Natural killer cell (primary cell): ENCODE measurements at places on chromosomes 3 and 15.
A peak's percentile ranks its signal among the peaks of the same experiment; 100 is the strongest.

DNA sequence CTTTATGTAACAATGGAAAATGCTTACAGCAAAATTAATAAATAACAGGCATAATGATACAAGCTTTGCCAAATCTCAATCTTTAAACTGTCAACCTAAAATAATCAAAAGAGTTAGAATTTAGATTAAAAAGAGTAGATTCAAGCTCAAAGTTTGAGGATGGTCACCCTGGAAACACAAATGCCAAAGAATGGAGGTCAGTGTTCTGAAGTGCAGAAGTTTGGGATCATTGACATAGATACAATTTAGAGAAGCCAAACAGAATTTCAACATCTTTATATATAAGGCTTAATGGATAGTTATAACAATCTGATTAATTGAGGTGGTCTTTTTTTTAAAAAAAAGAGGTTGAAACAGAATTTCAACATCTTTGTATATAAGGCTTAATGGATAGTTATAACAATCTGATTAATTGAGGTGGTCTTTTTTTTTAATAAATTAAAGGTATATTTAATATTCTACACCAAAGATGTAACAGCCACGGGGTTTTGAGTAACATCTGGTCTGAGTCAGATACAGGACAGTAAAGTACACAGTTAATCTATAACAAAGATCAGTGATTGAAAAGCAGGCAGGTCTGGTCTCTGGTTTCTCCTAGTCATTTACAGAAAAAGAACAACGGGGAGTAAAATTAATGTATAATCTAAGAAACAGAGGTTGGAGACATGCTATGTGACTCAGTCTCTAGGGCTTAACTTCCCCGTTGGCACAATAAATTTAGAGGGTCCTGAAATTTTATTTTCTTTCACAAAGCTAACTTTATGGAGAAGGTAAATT, 490.7 kb downstream of the GBE1 start:
- H3K27me3 ChIP-seq: no peaks in the 10 kb centered on the region
- no peaks in the 10 kb centered on the region for H3K4me1 ChIP-seq

DNA sequence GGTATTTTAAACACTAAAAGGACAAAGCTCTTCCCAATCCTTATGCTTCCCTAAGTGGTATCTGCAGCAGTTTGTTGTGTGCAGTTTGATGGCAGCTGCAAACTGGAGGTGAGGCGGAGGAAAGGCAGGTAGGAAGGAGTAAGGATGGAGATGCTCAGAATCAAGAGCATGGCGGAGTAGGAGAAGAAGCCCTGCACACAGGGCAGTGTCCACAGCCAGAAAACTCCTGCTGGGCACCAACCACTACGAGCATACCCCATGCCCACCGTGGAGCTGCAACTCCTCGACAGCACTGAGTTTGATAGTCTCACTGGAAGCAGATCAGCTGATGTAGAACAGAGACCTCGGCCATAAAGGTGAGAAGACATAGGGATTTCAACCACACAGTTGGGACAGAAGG, 30.3 kb upstream of the ESYT3 start:
- no peak for DNase-seq
- H3K27me3 ChIP-seq: no peaks in the 10 kb centered on the region
- H3K4me1 ChIP-seq: no peaks in the 10 kb centered on the region
- H3K27ac ChIP-seq: no peak overlapping the region
- H3K4me3 ChIP-seq: no peak overlapping the region
- no peaks in the 10 kb centered on the region for H3K36me3 ChIP-seq

- H3K36me3 ChIP-seq: no peaks in the 10 kb centered on the region
- H3K4me1 ChIP-seq: peaks cover 3% of the 10 kb centered on the region
- H3K4me3 ChIP-seq: no peak overlapping the region
- H3K27ac ChIP-seq: no peak overlapping the region
Observed at GRCh38 chr3:100590840-100591147, 18.6 kb upstream of the ADGRG7 start.

DNA sequence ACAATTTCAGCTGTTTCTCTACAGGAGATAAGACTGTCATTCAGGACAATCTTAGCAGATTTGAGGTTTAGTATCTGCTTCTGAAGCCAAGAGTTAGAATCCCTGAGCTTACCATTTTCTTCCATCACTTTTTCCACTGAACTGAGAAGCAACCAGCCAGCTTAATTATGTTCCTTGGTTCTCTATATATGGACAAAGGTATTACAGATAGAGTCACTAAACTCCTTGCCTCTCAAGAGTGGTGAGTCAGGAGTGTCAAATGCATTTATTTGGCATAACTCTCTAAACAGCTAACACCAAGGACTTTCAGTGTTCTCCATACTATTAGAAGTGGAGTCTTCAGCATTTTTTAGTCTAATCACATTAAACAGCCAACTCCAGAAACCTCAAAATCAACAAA, 239.3 kb downstream of the ALCAM start:
- no peaks in the 10 kb centered on the region for H3K27me3 ChIP-seq
- no peak overlapping the region for H3K27ac ChIP-seq
- H3K4me1 ChIP-seq: no peaks in the 10 kb centered on the region
- H3K4me3 ChIP-seq: no peak overlapping the region
- DNase-seq: no peak

GRCh38 chr3:14137004-14137403, 12.2 kb downstream of the TMEM43 start:
- DNase-seq: no peak
- H3K27ac ChIP-seq: no peak overlapping the region
- H3K4me3 ChIP-seq: no peak overlapping the region

GRCh38 chr3:195282961-195283360, 12.0 kb upstream of the XXYLT1 start:
- no peak overlapping the region for H3K27ac ChIP-seq
- peaks cover 62% of the 10 kb centered on the region for H3K36me3 ChIP-seq
- H3K4me3 ChIP-seq: no peak overlapping the region
- DNase-seq: no peak

DNA sequence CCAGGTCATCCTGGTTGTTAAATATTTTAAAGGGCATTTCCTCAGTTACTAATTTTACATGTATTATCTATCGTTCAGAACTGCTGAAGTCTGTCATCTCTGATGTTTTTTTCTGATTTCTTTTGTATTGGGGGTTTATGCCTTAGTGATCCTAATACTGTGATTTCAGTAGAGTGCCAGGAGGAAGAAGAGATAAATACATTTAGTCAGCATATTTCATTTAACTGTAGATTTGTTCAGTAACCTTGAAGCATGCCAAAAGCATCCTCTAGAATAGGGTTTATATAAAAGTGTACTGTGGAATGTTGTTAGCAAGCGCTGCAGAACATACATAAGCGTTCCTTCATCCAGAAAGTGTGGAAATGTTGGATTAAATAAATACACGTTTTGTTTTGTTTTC, 342.3 kb upstream of the DPPA4 start:
- no peaks in the 10 kb centered on the region for H3K27me3 ChIP-seq
- no peak overlapping the region for H3K27ac ChIP-seq
- no peaks in the 10 kb centered on the region for H3K36me3 ChIP-seq
- DNase-seq: no peak
- no peak overlapping the region for H3K4me3 ChIP-seq

GRCh38 chr3:19074257-19074900, 73.9 kb upstream of the KCNH8 start:
- no peaks in the 10 kb centered on the region for H3K36me3 ChIP-seq
- DNase-seq: no peak
- no peaks in the 10 kb centered on the region for H3K4me1 ChIP-seq
- no peaks in the 10 kb centered on the region for H3K27me3 ChIP-seq
- H3K4me3 ChIP-seq: no peak overlapping the region
- no peak overlapping the region for H3K27ac ChIP-seq

- DNase-seq: peak; percentile 62
- peak overlapping the region; percentile 80 for H3K27ac ChIP-seq
- H3K4me1 ChIP-seq: peaks cover 75% of the 10 kb centered on the region
- H3K27me3 ChIP-seq: no peaks in the 10 kb centered on the region
Observed at GRCh38 chr3:13069495-13069894, 3.7 kb downstream of the IQSEC1 start.

DNA sequence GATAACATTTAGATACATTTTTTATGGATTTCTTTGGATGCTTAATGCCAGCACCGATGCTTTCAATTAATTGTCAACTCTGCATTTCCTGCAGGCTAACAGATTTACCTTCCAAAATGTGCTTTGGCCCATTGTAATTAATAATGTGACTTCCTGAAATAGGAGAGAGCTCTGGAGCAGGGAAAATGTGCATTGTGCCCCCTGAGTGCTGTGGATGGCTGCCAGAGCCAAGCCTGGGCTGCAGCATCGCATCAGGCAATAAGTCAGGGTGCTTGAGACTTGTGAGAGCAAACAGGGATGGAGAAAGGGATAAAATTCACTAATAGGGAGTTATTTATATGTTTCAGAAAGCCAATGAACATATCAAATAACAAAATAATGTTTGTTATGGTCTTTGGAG, 133.8 kb downstream of the MOBP start:
- no peaks in the 10 kb centered on the region for H3K36me3 ChIP-seq
- no peak overlapping the region for H3K27ac ChIP-seq
- no peak overlapping the region for H3K4me3 ChIP-seq
- no peaks in the 10 kb centered on the region for H3K4me1 ChIP-seq
- DNase-seq: no peak

DNA sequence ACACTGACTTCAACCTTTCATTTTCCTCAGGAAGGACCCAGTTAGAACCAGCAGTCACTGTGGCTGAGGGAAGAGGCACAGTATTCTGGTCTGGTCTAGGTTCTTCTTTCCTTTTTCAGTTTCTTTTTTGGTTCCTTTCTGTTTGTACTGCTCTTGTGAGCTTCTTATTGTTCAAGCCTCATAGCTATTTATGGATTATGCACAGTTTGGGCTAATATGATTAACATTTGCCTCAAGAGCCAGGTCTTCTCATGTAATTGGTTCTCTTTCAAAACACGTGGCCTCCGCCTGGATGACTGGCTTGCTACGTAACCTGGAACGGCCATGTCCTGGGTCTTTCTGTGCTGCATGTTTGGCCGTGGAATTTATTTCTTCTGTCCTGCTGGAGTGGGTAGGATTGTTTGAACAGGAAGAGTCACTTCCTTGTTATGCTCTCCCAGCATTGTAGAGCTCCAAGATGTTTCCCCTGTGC, 43.3 kb downstream of the RBMS3 start:
- no peak overlapping the region for H3K27ac ChIP-seq
- no peaks in the 10 kb centered on the region for H3K36me3 ChIP-seq
- DNase-seq: no peak
- no peak overlapping the region for H3K4me3 ChIP-seq
- no peaks in the 10 kb centered on the region for H3K4me1 ChIP-seq
- H3K27me3 ChIP-seq: no peaks in the 10 kb centered on the region

GRCh38 chr3:126983653-126984390, 907 bp downstream of the PLXNA1 start:
- H3K27me3 ChIP-seq: peaks cover 3% of the 10 kb centered on the region
- H3K27ac ChIP-seq: no peak overlapping the region
- DNase-seq: peak; percentile 57
- peak overlapping the region; percentile 30 for H3K4me3 ChIP-seq
- H3K4me1 ChIP-seq: peaks cover 22% of the 10 kb centered on the region

- H3K4me1 ChIP-seq: no peaks in the 10 kb centered on the region
- H3K4me3 ChIP-seq: no peak overlapping the region
- H3K27me3 ChIP-seq: no peaks in the 10 kb centered on the region
- DNase-seq: no peak
Observed at GRCh38 chr15:71146580-71146982, 31.3 kb downstream of the THSD4 start.

- H3K36me3 ChIP-seq: no peaks in the 10 kb centered on the region
- DNase-seq: no peak
- no peaks in the 10 kb centered on the region for H3K4me1 ChIP-seq
- no peak overlapping the region for H3K27ac ChIP-seq
- H3K27me3 ChIP-seq: no peaks in the 10 kb centered on the region
Observed at GRCh38 chr3:171654809-171655208, 155.5 kb downstream of the PLD1 start.

DNA sequence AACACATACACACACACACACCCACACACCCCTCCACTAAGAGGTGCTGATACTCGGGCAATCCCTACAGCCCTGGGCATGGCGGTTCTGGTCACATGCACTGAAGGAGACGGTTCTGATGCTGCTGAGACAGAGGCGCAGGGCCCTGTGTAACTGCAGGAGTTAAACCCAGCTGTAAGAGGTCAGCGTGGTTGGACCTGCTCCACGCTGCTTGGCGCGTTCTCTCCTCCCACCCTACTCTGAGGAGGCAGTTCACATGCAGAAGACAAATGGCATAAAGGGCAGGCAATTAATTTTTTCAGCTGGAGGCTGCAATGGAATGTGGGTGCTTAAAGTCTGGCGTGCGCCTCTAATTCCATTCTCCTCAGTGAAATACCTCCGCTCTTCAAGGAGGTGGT, 35.2 kb downstream of the GRK7 start:
- H3K27me3 ChIP-seq: no peaks in the 10 kb centered on the region
- peaks cover 53% of the 10 kb centered on the region for H3K4me1 ChIP-seq
- no peaks in the 10 kb centered on the region for H3K36me3 ChIP-seq
- peak overlapping the region; percentile 88 for H3K27ac ChIP-seq

DNA sequence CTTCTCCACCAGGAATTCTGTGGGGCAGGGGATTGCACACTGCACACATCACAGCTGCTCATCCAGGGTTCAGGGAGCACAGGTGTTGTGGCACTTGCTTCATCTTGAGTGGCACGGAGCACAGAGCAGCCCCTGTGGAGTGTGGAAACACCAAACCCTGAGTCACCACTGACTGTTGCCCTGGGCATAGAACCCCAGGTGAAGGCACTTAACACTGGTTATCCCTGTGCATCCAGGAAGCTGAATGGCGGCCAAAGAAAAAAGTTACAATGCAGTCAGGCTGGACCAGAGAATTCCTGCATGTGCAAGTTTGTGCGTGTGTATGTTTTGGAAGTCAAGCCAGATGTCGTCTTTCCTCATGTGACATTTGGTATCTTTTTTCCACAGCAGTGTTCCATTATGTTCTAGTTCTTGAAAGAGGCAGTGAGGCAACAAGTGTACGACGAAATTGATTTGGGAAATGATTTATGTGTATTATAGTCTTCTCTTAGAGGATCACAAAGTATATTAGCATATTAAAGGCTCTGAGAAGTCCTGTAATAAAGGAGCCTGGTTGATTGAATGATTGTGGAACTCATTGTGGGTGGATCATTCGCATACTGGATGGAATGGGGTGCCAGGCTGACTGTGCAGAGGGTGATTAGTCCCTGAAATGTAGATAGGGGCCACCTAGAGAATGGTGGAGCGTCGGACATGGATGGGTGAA, 292.3 kb downstream of the TLE3 start:
- H3K27me3 ChIP-seq: no peaks in the 10 kb centered on the region
- H3K27ac ChIP-seq: no peak overlapping the region
- H3K4me3 ChIP-seq: no peak overlapping the region
- DNase-seq: no peak
- H3K36me3 ChIP-seq: no peaks in the 10 kb centered on the region

- no peaks in the 10 kb centered on the region for H3K27me3 ChIP-seq
- no peak overlapping the region for H3K27ac ChIP-seq
- DNase-seq: no peak
Observed at GRCh38 chr3:4570840-4571621, 77.9 kb downstream of the ITPR1 start.

DNA sequence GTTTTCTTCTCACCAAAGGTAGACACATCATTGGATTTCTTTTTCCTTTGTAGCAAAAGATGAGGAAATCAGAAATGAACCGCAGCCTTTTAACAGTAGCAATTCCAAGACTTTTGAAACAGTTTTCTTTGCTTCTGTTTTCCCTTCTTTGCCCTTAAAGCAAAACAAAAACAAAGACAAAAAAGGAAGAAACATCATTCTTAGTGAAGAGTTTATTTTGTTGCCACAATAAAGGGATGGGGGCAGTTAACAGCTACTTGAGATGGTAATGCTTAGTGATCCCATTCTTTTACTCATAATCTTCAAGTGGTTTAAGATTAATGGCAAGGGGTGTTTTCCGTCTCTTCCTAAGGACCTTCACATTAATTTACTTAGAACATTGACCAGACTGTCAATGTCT, 218.8 kb downstream of the MEIS2 start:
- H3K4me1 ChIP-seq: peaks cover 4% of the 10 kb centered on the region
- H3K27ac ChIP-seq: no peak overlapping the region
- no peaks in the 10 kb centered on the region for H3K36me3 ChIP-seq
- no peak overlapping the region for H3K4me3 ChIP-seq
- peaks cover 79% of the 10 kb centered on the region for H3K27me3 ChIP-seq
